ENCODE measurements at places on chromosomes 1 and 21.

- peak; percentile 26 for DNase-seq
Observed at GRCh38 chr1:37890378-37891014, 31.1 kb upstream of the MTF1 start.

DNA sequence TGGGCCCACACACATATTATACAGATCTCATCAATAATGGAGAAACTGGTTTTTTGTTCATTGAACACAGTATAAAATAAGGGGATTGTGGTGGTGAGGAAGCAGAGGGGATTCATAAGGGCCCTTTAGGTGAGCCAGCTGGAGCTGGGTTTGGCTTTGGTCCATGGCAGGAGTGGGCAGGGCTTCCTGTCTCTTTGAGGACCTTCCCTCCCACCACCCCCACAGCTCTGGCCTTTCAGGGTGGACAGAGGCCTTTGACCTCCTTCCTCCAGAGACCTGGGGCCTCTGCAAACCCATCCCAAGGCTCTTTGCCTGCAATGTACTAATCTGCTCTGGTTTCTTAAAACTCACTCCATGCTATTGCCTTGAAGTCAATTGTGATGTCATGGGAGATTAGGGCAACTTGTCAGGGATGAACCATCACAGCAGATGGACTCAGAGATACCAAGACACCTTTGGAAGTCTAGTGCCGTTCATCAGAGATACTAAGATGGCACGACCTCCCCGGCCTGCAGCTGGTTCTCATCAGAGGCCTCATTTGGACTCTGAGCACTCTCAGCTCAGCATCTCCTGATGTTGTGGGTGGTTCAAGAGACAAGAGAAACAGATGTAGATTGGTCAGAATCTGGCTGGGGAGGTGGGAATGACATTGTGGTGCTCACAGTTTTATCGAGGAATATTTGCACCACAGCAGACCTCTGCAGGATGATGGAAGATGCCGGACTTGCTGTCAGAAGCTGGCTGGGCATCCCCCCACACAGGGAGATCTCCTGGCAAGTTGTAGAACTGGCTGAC, 37.9 kb downstream of the LHX4 start:
- DNase-seq: no peak

GRCh38 chr1:198642983-198643382, 4.1 kb downstream of the PTPRC start:
- DNase-seq: no peak

DNA sequence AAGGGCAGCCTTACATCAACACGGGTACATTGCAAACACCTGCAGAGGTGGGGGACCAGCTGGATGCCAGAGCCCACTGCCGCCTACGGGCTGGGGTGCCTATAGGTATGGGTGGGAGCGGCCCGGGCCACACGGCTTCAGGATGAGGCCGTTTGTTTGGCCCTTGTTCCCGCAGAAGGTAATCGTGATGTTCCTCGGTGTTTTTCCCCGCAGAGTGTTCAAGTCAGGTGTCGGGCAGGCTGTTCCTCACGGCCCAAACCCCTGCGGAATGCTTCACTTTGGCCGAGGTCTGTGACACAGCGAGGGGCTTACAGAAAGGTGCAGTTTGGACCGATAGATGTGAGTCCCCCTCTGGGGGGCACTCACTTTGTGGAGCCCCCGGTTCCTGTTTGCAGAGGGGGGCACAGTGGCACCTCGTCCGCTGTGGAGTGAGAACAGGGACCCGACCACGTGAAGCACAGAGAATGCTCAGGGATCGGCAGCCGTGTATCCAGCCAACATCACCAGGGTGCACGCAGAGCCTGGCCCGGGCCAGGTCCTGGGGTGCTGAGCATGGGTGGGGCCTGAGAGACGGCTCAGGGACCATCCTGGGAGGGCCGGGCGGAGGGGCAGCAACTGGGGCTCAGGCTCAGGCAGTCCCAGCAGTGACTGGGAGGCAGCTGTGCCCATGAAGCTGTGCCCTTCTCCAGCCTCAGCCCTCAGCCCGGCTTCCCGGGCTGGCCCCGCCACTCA, 453 bp upstream of the TTLL10 start:
- DNase-seq: no peak

- peak; percentile 78 for DNase-seq
Observed at GRCh38 chr1:51313961-51314777, 16.2 kb downstream of the TTC39A start.

DNA sequence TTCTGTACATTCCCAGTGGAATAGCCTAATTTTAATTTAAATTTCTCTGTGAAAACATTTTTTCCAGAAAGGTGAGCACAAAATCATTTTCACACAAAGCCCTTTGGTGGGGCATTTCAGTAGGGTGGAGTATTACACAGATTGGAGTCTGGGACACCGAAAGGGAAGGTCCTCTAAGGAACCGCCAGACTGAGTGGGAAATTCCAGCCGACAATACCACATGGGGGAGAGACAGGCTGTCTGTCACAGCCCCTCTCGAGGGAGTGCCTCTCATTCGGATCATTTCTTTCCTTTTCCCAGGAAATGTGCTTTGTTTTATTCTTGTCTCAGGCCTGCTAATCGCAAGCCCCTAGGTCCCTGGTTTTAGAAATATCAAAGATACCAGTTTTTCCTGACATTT, 150.6 kb upstream of the HOOK1 start:
- no peak for DNase-seq

GRCh38 chr1:231264642-231265041, 23.6 kb downstream of the GNPAT start:
- DNase-seq: no peak

DNA sequence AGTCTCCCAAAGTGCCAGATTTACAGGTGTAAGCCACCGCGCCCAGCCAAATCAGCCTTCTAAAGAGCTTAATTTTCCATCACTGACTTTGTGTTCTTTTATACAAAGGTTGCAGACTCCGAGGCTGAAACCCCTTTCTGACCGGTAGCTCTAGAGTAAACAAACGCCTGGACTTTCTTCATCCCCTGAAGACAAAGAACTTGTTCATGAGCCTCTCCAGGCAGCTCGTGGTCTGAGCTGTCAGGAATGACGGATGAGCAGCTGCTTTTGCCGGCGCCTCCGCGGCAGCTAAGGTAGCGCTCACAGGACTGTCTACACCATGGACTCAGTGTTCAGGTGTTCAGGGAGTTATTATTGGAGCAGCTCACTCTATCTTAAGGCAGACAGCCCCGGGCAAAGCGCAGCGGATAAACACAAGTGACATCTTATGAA, 128.5 kb upstream of the ERRFI1 start:
- peak; percentile 96 for DNase-seq

GRCh38 chr1:82258887-82259286, 458.2 kb downstream of the ADGRL2 start:
- DNase-seq: no peak

DNA sequence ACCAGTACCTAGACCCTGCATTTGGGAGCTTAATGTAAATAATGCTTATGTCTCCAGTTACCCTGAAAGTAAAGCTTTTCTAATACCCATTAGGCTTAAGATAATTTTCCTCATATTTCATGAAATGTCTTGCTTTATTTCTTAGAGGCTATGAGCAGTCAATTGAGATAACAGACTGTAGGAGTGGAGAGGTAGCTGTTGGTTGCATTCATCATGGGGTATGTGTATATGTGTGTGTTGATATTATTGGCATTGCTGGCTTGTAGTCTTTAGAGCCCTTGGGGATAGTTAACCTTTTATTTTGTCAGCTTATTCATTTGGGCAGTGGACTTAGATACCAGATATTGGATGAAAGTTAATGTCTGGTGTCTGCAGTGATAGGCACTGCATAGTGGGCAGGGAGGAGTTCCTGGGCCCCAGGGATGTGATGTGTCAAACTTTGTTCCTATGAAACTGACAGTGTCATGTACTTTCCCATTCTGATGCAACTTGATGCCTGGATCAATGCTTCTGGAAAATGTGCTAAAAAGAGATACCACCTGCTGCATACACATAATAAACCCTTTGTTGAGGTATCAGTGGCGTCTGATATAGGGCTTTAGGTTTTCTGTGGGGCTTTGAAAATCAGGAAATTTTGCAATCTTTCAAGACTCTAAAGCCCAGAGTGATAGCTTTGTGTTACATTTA, 83.9 kb downstream of the MAST2 start:
- DNase-seq: no peak

DNA sequence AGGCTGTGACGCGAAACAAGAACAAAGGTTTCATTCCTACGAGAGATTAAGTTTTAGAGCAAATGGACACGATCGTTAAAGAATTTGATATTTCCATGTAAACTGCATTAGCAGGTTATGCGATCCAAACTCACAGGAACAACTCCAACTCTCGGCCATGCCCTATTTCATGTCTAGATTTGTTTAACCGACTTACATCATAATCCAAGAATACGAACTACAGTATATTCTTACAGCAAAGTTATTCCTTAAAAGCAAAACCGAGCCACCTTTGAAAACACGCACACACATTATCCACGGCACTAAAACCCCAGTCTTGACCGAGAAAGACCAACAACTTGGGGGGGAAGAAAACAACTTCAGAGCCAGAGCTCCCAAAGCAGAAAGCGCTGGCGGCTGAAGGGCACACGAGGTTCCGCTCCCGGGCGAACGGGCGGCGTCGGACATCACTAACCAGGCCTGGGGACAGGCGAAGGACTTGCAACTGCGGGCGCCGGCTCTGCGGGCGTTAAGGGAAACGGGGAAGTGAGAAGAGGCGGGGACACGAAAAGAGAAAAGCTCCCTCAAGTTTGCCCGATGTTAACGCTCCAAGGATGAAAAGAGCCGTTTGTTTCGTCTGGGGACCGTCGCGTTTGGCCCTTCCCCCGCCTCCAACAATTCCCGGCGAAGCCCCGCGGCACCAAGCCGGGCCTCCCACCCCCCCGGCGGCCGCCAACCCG, 690 bp downstream of the B3GALNT2 start:
- peak; percentile 56 for DNase-seq

DNA sequence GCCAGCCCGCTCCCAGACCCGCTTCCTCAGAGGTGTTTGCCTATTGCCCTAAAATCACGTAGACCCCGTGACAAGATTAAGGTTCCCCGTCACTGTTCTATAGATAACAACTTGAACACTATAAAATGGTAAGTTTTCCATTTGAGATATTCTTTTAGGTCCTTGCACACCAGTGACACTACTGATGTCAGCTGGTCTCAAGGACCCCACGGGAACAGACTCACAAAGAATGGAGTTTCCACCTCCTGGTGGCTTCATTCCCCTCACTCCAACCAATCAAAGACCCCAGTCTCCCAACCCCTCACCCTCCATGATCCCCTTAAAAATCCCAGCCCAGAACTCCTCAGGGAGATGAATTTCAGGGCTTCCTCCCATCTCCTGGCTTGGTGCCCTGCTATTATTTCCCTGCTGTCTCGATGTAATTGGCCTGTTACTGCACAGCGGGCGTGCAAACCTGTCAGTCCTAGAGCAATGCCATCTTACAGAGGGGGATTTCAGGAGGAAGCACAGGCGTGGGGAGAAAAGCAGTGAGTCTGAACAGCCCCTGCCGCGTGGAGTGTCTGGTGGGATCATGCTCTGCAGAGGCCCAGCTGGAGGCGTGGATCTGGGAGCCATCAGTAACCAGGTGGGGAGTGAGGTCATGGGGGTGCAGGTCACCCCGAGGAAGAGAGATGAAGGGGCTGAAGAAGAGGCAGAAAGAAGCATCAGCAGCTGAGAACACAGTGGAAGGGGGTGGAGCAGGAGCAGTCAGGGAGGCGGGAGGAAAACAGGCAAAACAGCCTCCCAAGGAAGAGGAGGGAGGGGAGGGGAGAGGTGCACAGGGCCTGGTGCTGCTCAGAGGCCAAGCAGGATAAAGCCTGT, 35.1 kb upstream of the LBR start:
- DNase-seq: no peak

GRCh38 chr1:196933531-196934189, 9.9 kb upstream of the CFHR2 start:
- no peak for DNase-seq

- DNase-seq: peak; percentile 6
Observed at GRCh38 chr1:211326528-211327345, at the start of gene TRAF5. Gene TRAF5 (plus strand): TSS chr1:211326833. CDS start chr1:211353240, 26,407 bp downstream.

DNA sequence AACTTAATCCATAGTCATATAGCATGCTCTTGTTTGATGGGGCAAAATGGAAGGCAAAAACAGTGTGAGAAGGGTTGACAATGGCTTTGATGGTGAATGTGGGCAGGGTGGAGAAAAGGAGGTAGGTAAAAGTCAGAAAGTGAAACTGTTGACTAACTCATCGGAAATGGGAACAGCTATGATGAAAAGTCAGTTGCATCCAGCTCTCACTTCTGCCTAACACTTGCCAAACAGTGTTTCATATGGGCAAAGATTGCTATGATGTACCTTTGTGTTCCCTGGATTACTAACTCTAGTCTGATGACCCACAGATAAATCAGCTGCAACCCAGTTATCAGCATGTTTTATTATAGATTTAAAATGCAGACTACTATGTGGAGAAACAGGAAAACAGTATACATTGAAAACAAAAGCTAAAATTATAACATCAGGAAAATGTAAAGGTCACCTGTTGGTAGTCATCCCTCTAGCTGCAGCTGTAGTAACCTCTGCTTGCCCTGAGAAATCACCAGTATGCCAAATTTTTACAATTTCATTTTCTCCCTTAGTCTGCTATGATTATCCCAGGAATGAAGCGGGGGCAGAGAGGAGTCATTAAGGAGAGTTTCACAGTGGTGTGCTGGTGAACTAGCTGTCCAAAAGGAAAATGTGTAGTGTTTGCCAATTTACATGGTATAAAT, 11.7 kb downstream of the TNFSF18 start:
- no peak for DNase-seq
